ENCODE measurements at places on chromosomes 7 and 10. TPM values are rescaled to one million over a fixed set of nuclear protein-coding genes. Genes with fewer than 3 reads are reported as not detected.

NUTM2A gene
- polyA plus RNA-seq, result 1.1 TPM

COMTD1 gene
- 54.7 TPM for polyA plus RNA-seq

- DNase-seq, result no peak
These were observed 817.6 kb downstream of the TNS3 start for GRCh38 chr7:46764100-46764936.

GRCh38 chr7:45007571-45008328, 7.7 kb downstream of the CCM2 start:
- DNase-seq, result no peak

DNA sequence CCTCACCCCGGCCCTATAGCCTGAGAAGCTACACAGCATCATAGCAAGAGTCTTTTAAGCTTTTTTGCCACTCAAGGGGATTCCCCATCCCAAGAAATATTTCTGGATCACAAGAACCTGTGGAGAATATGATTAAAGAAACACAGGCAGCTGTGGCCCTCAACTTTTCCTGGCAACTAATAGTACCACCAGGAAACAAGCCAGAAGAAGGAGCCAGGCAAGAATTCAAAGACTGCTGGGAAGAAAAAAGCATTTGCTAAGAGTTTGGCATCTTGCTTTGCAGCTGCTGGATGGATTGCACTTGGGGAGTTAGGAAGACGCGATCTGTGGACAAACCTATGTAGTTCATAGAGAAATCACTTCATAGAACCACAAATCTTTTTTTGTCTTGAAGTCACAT, 437.8 kb downstream of the PLXDC2 start:
- no peak for DNase-seq

All from psoas muscle (tissue), 8 donors.